ENCODE measurements at places on chromosomes 1 and 21. TPM values are rescaled to one million over a fixed set of nuclear protein-coding genes. Genes with fewer than 3 reads are reported as not detected.

The TFF2 gene
- total RNA-seq = not detected

The SLAMF6 gene
- total RNA-seq = 0.09 TPM

GRCh38 chr1:116804736-116805135 lies 50.5 kb downstream of the CD2 start:
- ATAC-seq = no peak

DNA sequence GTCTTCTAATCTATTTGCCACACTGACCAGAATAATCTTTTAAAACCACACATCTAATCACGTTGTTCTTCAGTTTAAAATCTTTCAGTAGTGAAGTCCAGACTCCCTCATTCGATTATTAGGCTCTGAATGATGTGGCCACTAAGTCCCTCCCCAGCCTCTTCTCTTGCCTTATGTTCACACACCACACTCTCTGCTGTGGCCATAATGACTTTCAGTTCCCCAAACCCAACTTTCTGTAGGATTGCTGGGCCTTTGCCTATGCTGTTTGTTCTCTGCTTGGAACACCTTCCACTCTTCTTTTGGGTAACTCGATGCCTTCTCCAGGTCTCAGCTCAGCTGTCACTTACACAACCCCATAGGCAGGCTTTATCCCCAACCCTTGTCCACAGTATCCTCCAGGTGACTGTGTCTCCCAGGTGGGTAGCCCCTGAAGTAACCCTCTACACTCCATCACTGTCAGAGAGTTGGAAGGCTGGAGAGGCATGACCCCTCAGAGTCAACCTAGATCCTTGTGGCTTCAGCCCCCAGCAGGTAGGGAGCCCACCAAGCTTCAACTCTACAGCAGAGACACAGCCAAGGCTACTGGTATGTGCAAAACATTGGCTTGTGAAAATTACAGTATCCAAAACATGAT lies 8.4 kb upstream of the SLC37A1 start:
- ATAC-seq = no peak

DNA sequence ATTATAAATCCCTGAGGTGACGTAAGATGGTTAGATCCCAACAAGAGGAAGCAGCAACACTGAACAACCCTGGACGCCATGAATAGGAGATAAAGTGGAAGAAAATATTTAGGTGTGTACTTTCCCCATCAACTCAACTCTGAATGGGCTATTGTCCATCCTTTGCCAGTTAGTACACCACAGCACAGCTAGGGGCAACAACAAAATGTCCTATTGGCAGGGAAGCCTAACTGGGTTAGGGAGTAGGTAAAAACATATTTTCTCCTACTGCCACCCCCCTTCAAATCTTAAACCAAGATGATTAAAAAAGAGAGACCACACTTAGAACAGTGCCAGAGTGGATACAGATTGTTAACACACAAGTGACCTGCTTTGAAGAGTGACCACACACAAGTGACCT lies 220.0 kb downstream of the LBR start:
- ATAC-seq = no peak

DNA sequence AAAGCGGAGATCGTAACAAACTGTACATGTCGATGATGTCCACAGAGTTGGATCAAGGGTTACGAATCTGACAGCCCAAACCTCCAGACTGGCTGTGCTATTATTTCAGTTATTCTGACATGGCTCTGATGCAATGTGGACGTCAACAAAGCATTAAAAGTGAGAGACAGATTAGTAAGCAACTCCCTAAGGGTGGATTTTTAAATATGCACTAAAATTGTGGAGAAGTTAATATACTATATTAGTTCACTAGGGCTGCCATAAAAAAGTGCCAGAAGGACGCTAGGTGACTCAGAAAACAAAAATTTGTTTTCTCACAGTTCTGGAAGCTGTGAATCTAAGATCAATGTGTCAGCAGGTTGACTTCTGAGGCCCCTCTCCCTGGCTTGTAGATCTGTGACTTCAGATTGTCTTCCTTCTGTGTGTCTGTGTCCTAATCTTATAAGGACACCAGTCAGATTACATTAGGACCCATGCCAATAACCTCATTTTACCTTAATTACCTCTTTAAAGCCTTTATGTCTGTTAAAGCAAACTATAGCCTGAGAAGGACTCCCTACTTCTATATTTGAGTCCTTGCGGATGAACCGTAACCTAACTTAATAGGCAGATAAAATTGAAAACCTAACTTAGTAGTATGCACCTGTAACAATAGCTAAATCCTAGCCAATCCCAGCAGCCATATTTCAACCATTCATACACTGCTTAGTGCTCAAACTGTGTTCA lies 66.0 kb upstream of the BACH1 start:
- ATAC-seq = no peak

GRCh38 chr1:151655371-151655770 lies 43.5 kb downstream of the SNX27 start:
- no peak for ATAC-seq

DNA sequence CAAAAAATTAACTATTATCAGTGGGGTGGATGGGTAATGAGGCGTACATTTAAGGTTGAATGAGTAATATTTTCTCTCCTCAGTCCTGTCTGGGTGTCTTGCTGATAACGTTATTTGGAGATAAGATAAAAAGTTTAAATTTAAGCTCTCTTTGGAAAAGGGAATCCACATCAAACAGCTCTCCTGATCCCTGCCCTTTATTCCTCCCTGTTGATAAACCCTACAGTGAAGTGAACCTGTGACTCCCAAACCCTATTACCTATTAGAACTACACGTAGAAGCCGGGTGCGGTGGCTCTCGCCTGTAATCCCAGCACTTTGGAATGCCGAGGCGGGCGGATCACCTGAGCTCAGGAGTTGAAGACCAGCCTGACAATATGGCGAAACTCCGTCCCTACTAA lies 9.9 kb upstream of the GPR161 start:
- ATAC-seq = no peak

DNA sequence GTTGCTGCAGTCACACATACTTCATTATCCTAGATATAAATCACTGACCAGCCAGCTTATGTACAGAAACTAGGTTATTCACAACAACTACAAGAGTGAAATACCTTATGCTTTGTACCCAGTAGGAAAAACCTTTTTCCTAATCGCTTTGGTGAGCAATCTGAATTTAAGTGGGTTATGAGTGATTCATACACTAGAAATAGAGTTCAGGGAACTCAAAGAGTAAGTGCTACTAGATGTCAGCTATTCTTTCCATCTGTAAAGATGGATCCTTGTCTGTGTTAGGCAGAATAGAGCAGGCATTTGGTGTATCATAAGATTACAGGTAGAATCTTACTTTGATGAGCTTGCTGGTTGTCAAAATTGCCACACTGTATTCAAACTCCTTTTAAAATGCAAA lies 101.9 kb downstream of the ZNF644 start:
- peak; percentile 50 for ATAC-seq

GRCh38 chr1:10761503-10762152 lies 34.8 kb downstream of the CASZ1 start:
- no peak for ATAC-seq

DNA sequence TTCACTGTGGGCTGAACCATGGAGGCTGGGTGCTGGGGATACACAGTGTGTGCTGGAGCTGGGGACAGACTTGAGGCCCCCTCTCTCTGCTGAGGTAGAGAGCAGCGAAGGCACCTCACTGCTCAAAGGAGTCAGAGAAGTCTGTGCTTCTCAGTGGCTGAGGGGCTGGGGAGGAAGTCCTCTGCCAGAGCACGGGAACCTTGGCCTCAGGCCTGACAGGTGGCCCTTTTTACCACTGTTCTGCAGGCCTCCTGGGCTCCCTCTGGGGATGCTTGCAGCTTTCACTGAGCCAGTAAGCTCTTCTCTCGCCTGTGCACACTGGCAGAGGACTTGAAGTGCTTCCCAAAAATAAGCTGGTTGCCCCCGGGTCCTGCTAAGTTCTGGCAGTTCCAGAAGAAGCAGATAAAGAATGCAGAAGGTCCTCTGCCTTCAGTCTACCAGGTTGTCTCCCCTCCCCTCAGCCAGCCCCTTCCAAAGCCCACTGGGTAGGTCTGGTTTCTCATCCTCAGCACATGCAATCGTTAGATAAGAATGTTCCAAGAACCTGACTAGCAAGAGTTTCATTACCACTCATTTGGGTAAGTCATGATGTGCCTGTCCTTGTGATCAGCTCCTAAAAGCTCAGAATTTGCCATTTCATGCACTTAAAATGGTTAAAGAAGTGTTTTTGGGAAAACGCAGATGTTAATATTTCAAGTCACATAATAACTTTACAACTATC lies 53.9 kb downstream of the TENT5C start:
- ATAC-seq = no peak

DNA sequence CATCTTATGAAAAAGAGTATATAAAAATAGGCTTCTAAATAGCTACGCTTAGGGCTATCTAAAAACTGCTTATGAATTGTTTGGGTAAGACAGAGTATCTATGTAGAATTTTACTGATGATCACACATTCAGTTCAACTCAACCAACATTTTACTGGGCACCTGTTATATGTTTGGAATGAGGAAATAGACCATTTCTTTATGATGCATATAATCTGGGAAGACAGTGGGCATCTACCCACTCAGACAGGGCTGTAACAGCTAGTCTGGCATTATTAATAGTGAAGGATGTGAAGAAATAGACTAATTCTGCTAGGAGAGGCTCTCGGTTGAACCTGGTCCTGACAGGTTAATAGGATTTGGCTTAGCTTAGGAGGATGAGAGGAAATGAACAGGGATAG lies 56.9 kb downstream of the TIAM1 start:
- no peak for ATAC-seq

GRCh38 chr1:178702146-178702545 lies 22.9 kb upstream of the RALGPS2 start:
- no peak for ATAC-seq
